ENCODE measurements at places on chromosomes 11 and 22.

DNA sequence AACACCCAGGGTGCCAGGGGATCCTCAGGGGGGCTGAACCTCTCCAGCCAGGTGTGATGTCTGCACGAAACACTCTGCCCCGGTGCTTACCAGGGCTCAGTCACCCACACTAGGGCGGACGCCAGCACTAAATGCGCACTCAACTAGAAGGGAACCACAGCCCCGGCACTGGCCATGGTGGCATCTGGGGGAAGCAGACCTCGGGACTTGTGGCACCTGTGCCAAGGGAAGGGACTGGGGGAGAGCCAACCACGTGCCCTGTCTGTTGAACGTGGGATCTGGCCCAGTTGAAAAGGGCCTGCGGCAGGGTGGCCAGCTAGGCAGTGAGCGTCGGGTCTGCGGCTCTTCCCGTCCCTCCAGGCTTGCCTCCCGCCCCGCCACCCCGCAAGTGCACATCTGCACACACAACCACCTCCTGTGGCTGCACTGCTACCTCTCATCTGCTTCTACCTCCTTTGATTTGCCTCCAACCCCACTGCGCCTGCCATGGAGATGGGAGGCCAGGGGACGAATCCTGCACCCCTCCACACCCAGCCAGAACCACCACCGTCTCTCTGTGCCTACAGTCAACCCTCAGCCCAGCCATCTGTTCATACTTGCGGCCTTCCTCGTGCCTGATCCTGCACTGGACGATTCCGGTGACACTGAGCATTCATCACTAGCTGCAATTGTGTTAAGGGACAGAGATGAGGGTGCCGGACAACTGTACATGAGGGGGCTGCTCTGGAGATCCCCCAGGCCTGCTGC lies 15.0 kb upstream of the MOB2 start:
- no peak for DNase-seq

- DNase-seq: no peak
Measured at GRCh38 chr11:2869561-2870427, 15.8 kb downstream of the CDKN1C start.

- DNase-seq: no peak
Measured at GRCh38 chr22:35940166-35940565, 88.5 kb downstream of the RBFOX2 start.

DNA sequence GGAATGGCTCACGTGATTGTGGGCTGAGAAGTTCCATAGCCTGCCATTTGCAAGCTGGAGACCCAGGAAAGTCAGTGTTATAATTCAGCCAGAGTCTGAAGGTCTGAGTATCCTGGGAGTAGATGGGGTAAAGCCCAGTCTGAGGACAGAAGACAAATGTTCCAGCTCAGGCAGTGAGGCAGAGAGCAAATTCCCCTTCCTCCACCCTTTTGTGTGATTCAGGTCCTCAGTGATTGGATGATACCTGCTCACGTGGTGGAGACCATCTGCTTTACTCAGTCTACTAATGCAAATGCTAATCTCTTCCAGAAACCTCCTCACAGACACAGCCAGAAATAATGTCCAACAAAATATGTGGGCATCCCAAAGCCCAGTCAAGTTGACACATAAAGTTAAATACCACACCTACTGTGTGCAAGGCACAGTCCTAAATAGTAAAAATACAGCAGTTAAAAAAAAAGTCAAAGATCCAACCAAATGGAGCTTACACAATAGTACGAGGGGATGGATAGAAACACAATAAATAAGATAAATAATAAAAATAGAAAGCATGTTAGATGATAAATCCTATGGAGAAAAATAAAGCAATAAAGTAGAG lies 13.2 kb upstream of the APOL6 start:
- no peak for DNase-seq

GRCh38 chr11:20518323-20518834 lies 81.0 kb upstream of the SLC6A5 start:
- no peak for DNase-seq

GRCh38 chr11:65468874-65469333 lies 29.9 kb upstream of the MALAT1 start:
- DNase-seq: peak; percentile 84

DNA sequence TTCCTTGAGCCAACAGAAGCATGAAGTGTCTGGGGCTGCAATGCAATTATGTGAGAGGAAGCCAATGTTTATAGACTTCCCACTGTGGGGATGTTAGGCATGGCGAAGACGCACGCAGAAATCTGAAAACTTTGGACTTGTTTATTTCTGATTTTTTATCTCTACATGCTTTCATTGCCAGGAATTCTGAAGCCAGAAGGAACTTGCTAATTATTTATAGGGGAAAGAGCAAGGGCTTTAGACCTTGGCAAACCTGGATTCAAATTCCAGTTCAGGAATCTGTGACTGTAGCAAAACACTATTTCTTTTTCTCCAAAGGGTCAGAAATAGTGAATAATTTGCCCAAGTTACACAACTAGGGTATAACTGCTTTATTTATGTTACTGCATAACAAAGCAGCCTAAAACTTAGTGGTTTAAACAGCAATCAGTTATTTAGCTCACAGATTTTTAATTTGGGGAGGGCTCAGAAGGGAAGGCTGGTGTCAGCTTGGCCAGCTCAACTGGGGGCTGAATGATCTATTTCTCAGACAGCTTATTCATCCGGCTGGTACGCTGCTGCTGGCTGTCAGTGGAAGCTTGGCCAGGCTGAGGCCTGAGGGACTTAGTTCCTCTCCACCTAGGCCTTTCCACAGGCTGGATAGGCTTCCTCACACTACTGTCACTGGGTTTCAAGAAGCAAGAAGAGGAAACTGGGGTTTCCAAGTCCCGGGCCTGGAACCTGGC lies 1.9 kb upstream of the OR6Q1 start:
- DNase-seq: no peak

GRCh38 chr11:32333320-32333991 lies 101.9 kb downstream of the WT1 start:
- peak; percentile 51 for DNase-seq

- DNase-seq: no peak
Measured at GRCh38 chr22:29702931-29703501, 16.8 kb upstream of the CABP7 start.

DNA sequence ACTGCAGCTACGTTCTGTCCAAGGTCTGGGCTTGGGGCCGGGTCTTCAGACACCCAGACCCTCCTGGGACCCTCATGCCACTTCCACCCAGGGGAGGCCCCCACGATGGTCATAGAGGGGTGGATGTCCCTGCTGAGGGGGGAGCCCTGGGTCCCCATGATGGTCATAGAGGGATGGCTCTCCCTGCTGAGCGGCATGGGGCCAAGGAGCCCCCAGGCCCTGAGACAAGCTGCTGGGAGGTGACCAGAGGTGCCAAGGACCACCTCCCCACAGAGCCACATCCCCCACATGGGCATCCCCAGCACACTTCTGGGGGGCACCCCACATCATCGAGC lies 7.2 kb downstream of the MUC5B start:
- no peak for DNase-seq

GRCh38 chr11:67582011-67582410 lies 1.6 kb upstream of the GSTP1 start:
- no peak for DNase-seq

GRCh38 chr22:33112580-33112979 lies 54.4 kb upstream of the SYN3 start:
- no peak for DNase-seq

DNA sequence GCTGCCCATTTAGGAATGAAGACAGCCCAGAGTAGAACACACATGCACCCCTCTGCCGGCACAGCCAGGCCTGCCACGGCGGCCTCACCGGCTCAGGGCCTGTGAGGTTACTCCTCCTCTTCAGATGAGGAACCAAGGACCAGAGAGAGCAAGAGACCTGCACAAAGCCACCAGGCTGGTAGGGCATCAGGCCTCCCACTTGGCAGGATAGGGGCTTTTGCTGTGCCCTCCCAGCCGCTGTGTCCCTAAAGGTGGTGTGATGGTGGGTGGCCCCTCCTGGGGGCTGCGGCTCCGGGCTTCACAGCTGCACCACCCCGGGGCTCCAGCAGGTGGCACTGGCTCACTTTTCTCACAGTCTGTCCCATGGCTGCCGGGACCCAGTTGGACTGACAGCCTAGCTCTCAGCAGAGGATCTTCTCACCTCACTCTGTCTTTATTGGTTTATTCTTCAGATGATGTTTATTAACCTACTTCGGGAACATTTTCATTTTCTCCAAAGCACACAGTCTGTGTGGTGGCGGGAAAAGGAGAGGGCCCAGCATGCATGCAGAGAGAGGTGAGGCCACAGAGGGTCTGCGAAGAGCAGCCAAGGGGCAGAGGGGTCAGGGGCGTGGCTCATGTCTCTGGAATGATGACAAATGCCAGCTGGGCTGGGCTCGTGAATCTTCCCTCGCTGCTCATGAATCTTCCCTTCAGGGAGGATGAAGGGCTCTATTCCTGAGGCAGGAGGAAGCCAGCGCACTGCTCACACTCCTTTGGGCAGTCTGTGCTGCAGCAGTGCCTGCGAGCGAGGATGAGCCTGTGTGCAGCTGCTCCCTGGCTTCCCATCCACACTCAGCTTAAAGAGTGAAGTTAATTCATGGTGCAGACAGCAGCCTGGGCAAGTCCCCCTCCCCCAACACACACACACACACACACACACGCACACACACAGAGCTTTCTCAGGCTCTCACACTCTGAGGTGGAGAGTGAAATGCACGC lies 101.1 kb upstream of the PITPNB start:
- peak; percentile 80 for DNase-seq

GRCh38 chr22:40183029-40183581 lies 5.4 kb downstream of the TNRC6B start:
- DNase-seq: peak; percentile 41

- peak; percentile 42 for DNase-seq
Measured at GRCh38 chr11:15826826-15827225, 529.5 kb downstream of the SOX6 start.

GRCh38 chr22:49955581-49956417 lies 4.8 kb upstream of the PIM3 start:
- DNase-seq: no peak

DNA sequence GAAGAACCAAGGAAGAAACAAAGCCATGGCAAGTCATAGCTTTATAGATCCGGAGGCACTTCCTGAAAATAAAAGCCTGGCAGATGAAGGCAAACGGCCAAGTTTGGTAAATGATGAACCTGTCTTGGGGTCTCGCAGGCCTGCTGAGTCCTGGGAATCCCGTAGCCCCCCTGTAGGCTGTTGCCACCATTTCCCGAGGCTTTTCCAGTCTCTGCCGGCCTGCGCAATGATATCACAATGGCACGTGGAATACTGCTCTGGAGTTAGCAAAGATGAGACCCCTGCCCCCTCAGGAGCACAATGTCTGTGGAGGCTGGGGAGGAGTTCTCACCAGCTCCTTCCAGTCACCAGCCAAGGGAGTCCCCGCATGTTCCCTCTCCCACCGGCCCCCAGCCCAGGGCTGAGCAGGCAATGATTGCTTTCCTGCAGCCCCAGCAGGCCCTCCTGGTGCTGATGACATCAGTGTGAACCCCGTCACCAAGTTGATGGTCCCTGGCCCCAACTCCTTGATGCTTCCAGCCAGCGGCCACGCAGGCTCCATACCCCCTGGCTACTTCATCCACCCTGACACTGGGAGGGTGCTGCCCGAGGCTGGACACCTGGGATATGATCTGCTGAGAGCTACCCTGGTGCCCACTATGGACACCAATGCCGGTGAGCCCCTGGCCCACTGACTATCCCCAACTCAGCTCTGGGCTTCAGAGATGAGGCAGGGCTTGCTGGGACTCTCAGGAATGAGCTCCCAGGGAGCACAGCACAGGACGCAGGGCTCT lies 55.9 kb downstream of the BTG4 start:
- DNase-seq: no peak

DNA sequence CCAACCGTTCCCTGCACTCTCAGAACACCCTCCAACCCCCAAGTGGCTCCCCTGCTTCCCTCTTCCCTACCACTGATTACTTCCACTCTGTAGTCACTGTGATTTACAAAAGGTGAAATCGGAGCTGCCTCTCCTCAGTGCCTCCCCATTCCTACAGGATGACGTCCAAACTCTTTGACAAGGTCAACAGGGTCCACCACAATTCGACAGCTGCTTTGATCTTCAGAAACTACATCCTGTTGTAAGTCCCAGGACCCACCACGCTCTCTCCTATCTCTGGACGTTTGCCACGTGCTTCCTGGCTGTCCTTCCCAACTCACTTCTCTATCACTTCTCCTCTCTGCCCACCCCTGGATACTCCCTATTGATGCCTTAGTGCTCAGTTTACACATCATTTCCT lies 85.0 kb upstream of the EIF3D start:
- DNase-seq: no peak

DNA sequence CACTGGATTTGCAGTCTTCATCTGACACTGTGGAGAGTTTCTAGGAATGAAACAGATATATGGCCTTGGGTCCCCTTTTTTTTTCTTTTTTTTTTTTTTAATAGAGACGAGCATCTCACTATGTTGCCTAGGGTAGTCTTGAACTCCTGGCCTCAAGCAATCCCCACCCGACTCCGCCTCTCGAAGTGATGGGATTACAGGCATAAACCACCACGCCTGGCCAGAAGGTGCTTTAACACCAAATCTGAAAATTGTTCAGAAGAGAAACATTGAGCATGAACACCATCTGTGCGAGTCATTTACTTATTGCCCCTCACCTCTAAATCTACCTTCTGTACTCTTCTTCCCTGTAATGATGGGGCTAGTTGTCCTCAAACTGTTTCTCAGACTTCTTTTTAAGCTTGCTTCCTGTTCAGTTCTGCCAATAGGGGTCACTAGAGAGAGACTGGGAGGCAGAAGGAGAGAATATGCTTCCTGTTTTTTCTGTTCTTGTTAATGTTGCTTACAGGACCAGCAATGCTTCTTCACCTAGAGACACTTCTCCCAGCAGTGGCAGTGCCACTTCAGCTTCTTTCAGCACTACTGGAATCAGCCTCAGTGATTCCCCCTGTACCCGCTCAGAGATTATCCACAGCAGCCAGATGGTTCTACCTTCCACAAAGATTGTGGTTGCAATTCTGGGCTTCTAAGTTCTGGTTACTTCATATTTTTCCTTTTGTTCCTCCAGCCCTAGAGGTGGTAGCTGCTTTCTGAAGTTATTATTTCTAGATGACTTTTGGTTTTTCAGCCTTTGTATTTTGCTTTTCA lies 20.8 kb upstream of the ZBED5 start:
- DNase-seq: no peak
